ENCODE measurements at places on chromosomes 5 and 9.

GRCh38 chr9:109164042-109164441 is 3.0 kb downstream of the FRRS1L start:
- no peak for DNase-seq

- no peak for DNase-seq
Measured at GRCh38 chr5:51988634-51989033, 605.4 kb downstream of the ISL1 start.

GRCh38 chr5:115684513-115685037 is 58.7 kb upstream of the TMED7 start:
- no peak for DNase-seq

DNA sequence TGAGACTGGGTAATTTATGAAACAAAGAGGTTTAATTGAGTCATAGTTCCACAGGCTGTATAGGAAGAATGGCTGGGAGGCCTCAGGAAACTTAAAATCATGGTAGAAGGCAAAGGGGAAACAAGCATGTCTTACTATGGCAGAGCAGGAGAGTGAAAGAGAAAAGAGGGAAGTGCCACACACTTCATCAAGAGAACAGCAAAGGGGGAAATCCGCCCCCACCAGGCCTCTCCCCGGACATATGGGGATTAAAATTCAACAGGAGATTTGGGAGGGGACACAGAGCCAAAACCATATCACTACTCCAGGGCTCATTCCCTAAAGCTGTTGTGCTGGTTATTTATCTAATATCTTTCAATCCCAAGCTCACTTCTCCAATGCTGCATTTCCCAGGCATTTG is 50.2 kb upstream of the NR3C1 start:
- no peak for DNase-seq

GRCh38 chr5:39055768-39056398 is 18.3 kb downstream of the RICTOR start:
- DNase-seq = no peak

GRCh38 chr5:11955331-11955730 is 51.1 kb upstream of the CTNND2 start:
- no peak for DNase-seq

GRCh38 chr5:163976696-163977095 is 471.3 kb downstream of the MAT2B start:
- DNase-seq = no peak

- DNase-seq = no peak
Measured at GRCh38 chr9:135971892-135972291, 10.7 kb upstream of the UBAC1 start.

- DNase-seq = no peak
Measured at GRCh38 chr9:79120941-79121340, 450.8 kb upstream of the TLE4 start.

DNA sequence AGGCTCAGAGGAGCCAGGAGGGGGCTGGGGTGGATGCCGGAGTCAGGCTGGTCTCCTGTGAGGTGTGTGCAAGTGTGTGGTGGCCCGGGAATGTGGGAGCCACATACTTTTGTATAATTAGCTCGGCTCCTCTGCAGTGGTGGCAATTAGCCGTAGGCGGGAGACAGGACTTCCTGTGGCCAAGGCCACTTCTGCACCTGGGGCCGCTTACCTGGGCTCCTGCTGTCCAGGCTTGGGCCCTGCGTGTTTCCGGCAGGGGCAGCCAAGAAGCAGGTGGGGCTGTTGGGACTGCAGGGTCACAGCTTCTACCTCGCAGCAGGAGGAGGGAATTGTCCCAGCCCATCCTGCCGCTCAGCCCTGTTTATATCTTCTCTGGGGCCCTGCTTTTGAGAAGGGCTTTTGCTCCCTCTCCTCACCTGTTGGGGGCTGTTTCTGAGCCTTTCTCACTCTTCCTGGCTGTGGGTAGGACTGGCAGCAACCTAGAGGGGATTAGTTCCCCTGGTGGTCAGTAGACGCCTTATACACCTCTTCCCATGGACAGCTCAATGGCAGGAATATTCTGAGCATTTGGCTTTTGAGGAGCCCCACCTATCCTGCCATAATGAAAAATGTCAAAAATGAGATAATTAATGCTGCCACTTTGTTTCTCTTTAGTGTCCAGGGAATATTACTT is 145.4 kb upstream of the PITX1 start:
- DNase-seq = no peak

DNA sequence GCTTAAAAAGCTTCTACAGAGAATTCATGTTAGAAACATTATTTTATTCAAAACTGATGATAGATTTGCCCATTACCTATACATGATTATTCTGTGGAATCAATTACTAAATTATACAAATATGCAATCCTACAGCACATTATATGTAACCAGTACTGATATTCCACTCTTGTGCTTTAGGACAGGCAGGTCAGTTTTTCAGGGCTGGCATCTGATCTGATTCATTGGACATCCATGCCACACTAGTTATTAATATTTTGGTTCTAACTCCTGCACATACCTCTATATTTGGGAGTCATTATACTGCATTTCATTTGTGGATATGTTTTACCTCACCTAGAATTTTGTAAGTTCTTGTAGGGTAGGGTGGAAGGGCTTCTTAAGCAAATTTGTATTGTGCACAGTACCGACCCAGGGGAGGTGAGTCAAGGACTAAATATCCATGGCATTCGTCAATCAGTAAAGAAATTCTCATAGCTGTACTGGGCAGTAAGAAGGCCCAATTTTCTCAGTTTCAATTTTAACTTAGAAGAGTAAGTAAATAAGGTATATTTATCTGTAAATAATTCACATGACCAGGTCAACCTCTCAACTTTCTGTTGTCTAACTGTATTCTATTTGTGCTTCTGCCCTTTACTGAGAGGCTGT is 33.5 kb downstream of the ELOVL7 start:
- DNase-seq = peak; percentile 13

- DNase-seq = no peak
Measured at GRCh38 chr9:133477992-133478850, 678 bp downstream of the SLC2A6 start.

- peak; percentile 27 for DNase-seq
Measured at GRCh38 chr9:121500165-121500478, 478 bp upstream of the GGTA1 start.

DNA sequence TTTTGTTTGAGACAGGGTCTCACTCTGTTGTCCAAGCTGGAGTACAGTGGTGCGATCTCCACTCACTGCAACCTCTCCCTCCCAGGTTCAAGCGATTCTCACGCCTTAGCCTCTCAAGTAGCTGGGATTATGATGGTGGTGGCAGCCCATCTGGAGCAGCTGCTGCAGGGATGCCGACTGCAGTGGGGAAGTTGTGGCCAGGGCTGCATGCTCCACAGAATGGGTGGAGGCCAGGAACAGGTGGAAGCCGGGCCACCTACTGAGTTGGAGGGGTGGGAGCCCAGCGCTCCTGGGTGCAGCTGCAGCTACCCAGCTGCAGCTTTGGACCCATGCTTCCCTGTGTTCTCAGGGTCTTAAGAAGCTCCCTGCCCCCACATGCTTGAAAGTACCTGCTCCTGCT is 99.7 kb downstream of the SCAI start:
- DNase-seq = no peak

- no peak for DNase-seq
Measured at GRCh38 chr9:98039607-98040017, 16.9 kb upstream of the NANS start.

- no peak for DNase-seq
Measured at GRCh38 chr5:6743161-6743560, 29.9 kb downstream of the TENT4A start.

GRCh38 chr5:145316282-145316681 is 518.9 kb downstream of the PRELID2 start:
- DNase-seq = no peak

DNA sequence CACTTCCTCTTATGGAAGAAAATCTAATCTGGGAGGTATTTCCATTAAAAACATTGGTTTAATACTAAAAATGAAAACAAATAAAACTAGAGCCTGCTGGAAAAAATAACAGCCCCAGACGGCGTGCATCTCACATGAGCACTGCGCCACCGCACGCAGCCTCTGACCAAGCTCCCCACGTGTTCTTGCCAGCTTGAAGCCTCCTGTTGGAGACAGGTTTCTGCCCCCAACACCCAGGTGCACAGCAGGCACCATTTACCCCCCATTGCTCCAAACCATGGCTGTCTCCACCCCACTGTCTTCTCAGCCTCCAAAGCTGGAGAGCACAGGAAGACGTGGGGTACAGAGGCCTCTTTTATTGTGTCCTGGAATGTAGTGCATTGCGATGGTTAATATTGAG is 10.7 kb upstream of the COL5A1 start:
- DNase-seq = no peak
